ENCODE measurements at places on chromosomes 7 and 10. TPM values are rescaled to one million over a fixed set of nuclear protein-coding genes. Genes with fewer than 3 reads are reported as not detected.

The CHST3 gene
- 21.3 TPM for total RNA-seq

- no peak for DNase-seq
Observed at GRCh38 chr7:39252916-39253315, 275.2 kb downstream of the POU6F2 start.

The C10orf67 gene
- total RNA-seq, result 1.3 TPM

GRCh38 chr10:89390476-89391225, 1.8 kb upstream of the IFIT1 start:
- no peak for DNase-seq

- DNase-seq, result peak; percentile 46
Observed at GRCh38 chr7:74206589-74207120, 3.2 kb upstream of the LAT2 start.

- no peak for DNase-seq
Observed at GRCh38 chr10:44977287-44978212, 1.1 kb downstream of the DEPP1 start.

DNA sequence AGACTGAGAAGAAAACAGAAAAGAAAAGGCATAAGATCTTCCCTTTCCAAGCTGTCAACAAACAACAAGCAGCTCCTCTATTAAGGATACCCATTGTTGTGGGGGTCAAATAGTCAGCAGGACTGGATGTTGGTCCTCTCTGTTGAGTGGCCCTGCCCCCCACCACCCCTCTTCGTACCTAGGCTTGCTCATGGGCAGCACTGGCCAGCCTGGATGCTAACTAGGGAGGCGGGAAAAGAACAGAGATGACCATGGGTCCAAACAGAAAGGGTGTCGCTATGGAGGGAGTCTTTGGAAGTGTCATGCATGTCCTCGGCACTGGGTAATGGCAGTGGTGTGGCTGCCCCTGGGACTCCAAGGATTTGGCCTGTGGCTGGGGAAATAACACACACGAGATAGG, 45.6 kb downstream of the SPDYE5 start:
- DNase-seq, result no peak

The TAS2R16 gene
- total RNA-seq, result not detected

The CFAP69 gene
- total RNA-seq, result 18.5 TPM

GRCh38 chr7:50502001-50502684, 52.0 kb upstream of the FIGNL1 start:
- no peak for DNase-seq

The GSDME gene
- total RNA-seq, result 11.5 TPM

GRCh38 chr7:30866939-30867338, 44.7 kb upstream of the AQP1 start:
- DNase-seq, result no peak

- no peak for DNase-seq
Observed at GRCh38 chr10:91799612-91799975, 1.4 kb downstream of the TNKS2 start.

The ZNF248 gene
- 10.7 TPM for total RNA-seq

DNA sequence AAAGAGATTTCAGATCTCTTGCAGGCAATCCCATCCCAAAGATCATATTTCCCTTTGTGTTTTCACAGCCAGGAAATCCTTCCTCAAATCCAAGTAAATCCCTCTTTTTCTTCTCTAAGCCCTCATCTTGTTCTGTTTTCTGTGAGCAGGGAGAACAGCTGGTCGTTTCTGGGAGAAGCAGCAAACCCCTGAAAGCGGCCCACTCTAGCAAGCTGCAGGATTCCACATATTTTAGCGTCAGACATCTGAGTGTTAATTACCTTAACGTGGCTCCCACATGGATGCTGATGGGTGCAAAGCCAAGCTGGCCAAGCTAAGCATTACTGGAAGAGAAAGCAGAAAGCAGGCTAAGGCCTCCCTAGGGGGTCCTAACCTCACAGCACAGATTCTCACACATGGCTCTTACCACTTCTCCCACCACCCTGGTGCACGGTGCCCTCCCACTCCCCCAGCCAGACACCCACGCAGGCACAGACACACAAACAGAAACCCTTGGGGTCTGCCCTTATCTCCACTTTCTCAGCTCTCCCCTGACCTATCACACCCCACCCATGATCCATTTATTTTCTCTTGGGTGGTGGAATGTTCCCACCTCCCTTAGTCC, 551.0 kb upstream of the AUTS2 start:
- DNase-seq, result no peak

DNA sequence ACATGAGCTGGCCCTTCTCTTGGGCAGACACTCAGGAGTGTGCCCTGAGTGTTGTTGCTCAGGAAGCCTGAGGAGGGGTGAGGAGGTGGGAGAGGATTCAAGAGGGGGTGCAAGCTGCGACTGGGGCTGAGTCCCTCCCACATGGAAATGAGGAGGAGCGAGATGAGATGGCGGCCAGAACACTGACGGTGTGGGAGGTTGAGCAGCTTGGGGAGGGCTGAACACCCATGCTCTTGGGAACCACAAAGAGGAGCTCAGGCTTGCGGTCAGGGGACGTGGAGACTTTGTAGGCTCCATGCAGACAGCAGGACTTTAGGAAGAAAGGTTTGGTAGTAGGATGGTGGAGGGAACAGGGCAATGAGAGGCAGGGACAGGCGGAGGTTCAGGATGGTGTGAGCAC, 163.2 kb upstream of the SHH start:
- no peak for DNase-seq

- DNase-seq, result peak; percentile 35
Observed at GRCh38 chr7:74129887-74130286, 44.3 kb upstream of the EIF4H start.

DNA sequence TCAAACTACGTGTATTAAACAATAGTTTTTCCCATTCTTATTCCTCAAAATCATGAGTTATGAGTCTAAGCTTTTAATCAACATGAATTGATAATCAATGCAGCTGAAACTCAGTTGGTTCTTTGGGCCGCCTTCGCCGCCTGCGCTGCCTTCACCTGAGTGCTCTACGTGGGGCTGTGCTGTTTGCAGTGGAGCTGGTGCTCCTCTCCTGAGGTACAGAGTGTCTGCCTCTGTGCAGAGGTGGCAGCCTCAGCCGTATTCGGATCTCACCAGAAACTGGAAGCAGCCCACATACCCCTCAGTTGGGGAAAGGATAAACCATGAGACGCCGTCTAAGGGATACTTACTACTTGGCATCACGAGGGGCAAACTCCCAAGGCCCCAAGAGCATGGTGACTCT, 15.5 kb downstream of the NOM1 start:
- DNase-seq, result no peak

The UCMA gene
- not detected for total RNA-seq

DNA sequence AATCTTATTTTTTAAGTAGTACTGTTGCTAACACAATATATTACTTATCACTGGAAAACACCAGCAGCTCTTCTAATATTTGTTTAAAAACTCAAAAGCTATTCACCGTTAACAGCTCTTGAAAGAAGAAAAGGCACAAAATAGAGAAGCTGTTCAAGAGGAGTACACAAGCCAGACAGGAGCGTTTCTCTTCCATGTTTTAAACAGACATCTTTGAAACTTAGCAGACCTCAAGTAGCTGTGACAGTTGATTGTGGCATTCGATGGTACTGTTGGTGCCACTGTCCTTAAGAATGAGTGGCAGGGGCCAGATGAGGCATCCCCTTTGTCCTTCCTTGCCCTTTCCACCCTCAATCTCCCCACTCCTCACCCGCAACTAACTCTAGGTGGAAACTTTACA, 81.6 kb upstream of the PRR15 start:
- DNase-seq, result no peak

GRCh38 chr7:124550036-124550435, 215.6 kb downstream of the GPR37 start:
- DNase-seq, result no peak

DNA sequence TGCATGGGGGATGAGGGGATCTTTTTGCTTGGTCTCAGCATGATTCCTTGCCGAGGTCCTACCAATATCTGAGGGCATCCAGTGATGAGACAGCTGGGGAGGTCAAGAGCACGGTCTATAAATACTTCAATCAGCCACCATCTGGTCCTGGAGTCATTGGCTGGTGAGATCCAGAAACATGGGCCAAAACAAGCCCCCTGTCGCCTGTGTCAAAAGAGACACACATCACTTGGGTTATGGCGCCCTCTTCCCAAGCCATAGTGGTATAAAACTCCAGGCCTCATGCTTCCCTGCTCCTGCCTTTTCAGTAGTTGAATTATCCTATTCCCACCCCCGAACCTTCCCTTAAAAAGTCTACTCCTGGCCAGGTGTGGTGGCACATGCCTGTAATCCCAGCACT, 60.9 kb downstream of the SLC35B4 start:
- no peak for DNase-seq

DNA sequence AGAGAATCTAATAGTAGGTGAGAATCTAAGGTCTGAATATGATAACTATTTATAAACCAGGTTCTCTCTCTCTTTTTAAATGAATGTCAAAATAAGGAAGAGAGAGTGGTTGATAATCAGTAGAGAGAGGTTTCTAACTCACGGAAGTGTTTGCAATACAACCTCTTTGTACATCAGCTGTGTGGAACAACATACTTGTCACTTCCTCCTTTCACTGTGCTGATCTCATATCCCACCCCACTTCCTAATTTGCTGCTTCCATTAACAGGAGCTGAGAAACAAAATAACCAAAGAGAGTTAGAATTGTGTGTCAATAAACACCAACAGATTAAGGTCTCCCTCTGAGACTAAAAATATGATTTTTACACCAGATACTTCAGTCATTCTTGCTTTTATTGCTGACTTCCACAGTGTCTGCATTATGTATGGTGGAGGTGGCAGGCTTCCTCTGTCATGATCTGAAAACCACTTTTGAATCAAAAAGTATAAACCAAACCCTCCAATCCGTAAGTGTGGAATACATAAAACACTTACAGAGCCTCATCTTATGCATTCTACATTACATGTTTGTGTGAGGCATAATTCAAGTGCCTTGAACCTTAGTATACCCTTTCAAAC, 25.0 kb downstream of the CACUL1 start:
- DNase-seq, result no peak

DNA sequence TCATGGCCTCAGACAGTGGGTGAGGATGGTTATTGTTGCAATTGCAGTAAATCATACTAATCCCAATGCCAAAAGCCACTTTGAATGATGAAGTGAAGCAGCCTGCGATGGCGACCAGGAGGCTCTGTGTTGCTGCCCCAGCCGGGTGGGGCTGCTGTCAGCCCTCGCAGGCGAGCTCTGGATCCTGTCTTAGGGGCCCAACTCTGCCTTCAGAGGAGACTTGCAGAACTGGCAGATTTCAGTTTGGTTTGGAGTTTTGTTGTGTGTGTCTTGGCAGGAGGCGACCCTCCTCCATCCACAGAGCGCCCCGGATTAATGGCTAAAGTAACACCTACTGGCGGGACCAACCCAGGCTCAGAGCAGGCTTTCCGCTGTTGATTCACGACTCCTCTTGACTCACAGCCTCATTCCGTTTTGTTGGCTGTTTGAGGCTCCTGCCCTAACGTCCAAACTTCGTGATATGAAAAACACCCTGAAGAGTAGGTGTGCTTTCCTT, 67.9 kb upstream of the BMPER start:
- no peak for DNase-seq

- DNase-seq, result no peak
Observed at GRCh38 chr7:133044722-133045473, 37.0 kb downstream of the CHCHD3 start.

The KIAA1217 gene
- 26.2 TPM for total RNA-seq

DNA sequence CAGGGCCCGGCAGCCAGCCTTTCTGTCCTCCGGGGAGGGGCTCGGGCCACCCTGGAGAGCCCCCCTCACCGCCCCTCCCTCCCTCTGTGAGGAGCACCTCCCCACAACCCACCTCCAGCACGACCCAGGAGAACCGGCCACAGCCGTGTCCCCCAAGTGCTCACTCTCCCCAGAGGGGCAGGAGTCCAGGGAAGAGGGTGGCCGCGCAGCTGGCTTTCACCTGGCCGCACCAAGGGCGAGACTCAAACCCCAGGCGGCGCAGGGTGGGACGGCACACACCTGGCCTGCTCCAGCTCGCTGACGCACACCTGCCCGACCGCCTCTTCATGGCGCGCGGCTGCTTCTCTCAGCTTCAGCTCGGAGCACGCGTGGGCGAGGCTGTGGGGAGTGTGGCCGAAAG, 73.4 kb downstream of the CFAP46 start:
- DNase-seq, result no peak

DNA sequence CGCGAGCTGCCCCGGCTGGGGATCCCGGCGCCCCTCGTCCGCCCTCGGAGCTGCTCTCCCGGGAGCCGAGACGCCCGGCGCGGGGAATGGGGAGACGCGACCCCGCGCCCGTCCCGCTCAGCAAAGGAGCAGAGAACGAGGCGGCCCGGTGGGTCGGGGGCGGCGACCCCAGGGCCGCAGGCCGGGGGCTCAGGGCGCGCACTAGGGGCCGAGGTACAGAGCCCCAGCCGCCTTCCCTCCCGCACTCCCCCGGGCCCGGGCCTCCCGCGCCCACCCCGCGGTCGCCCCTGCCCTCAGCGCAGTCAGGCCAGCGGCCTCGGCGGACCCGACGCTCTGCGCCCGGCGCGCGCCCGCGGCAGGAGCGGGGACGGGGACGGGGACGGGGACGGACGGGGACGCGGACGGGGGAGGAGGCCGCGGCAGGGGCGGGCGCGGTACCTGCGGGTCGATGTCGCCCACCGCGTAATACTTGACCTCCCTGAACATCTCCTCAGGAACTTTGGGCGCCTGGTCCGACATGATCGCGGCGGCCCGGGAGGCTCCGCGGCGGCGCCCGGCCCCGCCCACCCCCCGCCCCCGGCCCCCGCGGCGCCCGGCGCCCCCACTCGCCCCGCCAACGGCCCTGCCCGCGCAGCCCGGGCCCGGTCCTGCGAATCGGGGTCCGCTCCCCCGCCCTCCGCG, 373 bp downstream of the PAXIP1 start:
- DNase-seq, result no peak

GRCh38 chr7:149179241-149179640, 16.1 kb upstream of the ZNF282 start:
- no peak for DNase-seq

- DNase-seq, result no peak
Observed at GRCh38 chr7:81470724-81471379, 299.0 kb downstream of the HGF start.

- peak; percentile 46 for DNase-seq
Observed at GRCh38 chr7:116443101-116443523, 56.4 kb upstream of the CAV2 start.

GRCh38 chr7:117675497-117676435, 195.9 kb downstream of the CFTR start:
- no peak for DNase-seq
